CD4-positive, alpha-beta memory T cell (primary cell): ENCODE measurements at places on chromosomes 3 and 15. TPM values are rescaled to one million over a fixed set of nuclear protein-coding genes. Genes with fewer than 3 reads are reported as not detected.
A peak's percentile ranks its signal among the peaks of the same experiment; 100 is the strongest.

DNA sequence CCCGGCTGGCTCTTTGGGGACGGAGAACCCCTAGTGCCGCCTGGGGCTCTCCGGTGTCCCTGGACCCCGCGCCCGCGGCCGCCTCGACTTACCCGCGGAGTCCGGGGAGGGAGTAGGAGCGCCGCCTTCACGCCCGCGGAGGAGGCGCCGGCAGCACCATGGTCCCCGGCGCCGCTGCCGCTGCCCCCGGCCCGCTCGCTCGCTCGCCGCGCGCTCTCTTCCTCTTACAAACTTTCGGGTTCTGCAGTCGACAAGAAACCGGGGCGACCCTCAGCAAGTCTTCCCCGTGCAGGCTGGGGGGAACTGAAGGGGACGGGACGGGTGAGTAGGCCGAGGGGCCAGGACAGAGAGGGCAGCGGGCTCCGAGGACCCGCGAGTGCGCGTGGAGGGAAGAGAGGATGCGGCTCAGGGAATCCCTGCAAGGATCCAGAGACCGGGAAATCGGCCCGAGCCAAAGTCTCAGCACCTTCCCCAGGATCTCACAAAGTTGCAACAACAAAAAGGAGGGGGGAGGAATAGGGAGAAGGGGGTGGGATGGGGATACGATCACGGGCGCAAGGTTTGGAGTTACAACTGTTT lies 2.0 kb downstream of the FOXP1 start:
- no peaks in the 10 kb centered on the region for H3K36me3 ChIP-seq
- H3K27ac ChIP-seq: peak overlapping the region; percentile 31
- DNase-seq: peak; percentile 22
- H3K27me3 ChIP-seq: no peaks in the 10 kb centered on the region
- H3K4me3 ChIP-seq: peak overlapping the region; percentile 65

GRCh38 chr15:34011481-34011880 lies 27.5 kb downstream of the AVEN start:
- no peak for DNase-seq
- H3K4me1 ChIP-seq: no peaks in the 10 kb centered on the region
- H3K4me3 ChIP-seq: no peak overlapping the region
- no peak overlapping the region for H3K27ac ChIP-seq
- H3K36me3 ChIP-seq: no peaks in the 10 kb centered on the region

Gene ANKRD63
- polyA plus RNA-seq: not detected

GRCh38 chr3:128655531-128655930 lies 4.9 kb upstream of the RPN1 start:
- no peaks in the 10 kb centered on the region for H3K36me3 ChIP-seq
- no peak for DNase-seq
- no peak overlapping the region for H3K27ac ChIP-seq
- H3K27me3 ChIP-seq: no peaks in the 10 kb centered on the region

Gene CACNA2D2
- 0.24 TPM for polyA plus RNA-seq

DNA sequence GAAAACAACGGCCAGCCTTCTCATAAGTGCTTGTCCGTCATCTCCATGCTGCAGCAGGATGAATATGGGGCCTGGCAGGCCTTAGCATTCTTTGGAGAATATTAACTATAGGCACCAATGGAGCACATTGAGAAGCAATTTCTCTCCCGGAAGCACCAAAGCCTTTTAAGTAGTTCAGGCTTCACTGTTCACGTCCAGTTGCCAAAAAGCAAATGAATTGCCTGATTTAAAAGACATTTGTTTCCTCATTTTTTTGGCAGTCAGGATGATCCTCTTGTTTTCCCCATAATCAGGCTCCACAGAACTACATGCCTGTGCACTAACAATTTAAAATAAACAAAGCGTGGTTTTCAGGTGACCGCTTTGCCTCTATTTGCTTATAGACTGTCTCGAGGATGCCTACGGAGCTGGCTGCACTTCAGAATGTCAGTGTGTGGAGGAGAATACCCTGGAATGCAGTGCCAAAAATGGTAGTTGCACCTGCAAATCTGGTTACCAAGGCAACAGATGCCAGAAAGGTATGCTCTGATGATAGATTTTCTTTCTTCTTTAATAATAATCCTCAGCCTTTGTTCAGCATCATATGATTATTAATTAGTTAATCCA lies 725.2 kb upstream of the GOLIM4 start:
- DNase-seq: no peak
- H3K27ac ChIP-seq: no peak overlapping the region
- H3K4me1 ChIP-seq: no peaks in the 10 kb centered on the region
- no peak overlapping the region for H3K4me3 ChIP-seq
- H3K36me3 ChIP-seq: no peaks in the 10 kb centered on the region

Gene CYP1A2
- polyA plus RNA-seq: not detected

DNA sequence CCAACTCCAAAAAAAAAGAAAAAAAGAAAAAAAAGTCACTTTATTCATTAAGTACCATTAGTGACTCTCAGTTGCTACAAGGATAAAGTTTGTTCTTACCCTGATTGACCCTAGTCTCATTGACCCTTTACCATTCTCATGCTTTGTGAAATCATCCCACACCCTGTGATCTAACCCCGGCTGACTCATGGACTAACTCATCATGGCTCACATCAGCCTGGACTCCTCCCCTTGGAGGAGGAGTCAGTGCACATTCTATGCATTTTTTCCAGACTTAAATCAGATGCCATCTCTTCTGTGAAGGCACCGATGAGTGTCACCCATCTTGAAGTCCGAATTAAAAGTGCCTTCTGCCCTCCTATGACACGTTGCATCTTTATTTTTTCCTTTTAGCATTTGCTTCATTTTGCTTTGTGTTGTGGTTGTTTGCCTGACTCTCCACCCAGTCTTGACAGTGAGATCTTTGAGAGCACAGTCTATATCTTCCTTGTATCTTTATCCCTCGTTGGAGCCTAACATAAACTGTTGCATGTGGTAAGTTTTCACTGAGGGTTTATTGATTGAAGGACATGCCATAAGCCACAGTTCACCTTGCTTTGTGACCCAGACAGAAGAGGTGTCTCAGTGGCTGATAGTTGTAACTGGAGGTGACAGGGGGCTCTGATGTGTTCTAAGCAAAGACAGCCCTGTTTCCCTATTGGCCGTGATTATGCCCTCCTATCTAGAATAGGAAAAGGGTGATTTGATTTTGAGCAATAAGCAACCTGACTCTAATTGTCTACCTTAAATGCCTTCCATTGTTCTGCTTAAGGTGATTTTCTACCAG lies 72.1 kb downstream of the IL1RAP start:
- DNase-seq: no peak
- no peak overlapping the region for H3K27ac ChIP-seq
- H3K36me3 ChIP-seq: no peaks in the 10 kb centered on the region
- peaks cover 22% of the 10 kb centered on the region for H3K4me1 ChIP-seq
- no peaks in the 10 kb centered on the region for H3K27me3 ChIP-seq

Gene PLSCR5
- polyA plus RNA-seq: not detected

Gene FBLN2
- polyA plus RNA-seq: not detected

- H3K4me1 ChIP-seq: no peaks in the 10 kb centered on the region
- H3K27ac ChIP-seq: no peak overlapping the region
- no peak overlapping the region for H3K4me3 ChIP-seq
- H3K27me3 ChIP-seq: no peaks in the 10 kb centered on the region
- no peaks in the 10 kb centered on the region for H3K36me3 ChIP-seq
- DNase-seq: no peak
These were observed 183.3 kb upstream of the ZBTB20 start for GRCh38 chr3:115330430-115330829.

GRCh38 chr3:35562141-35562540 lies 77.2 kb upstream of the ARPP21 start:
- no peaks in the 10 kb centered on the region for H3K4me1 ChIP-seq
- no peaks in the 10 kb centered on the region for H3K27me3 ChIP-seq
- no peak overlapping the region for H3K4me3 ChIP-seq
- no peak overlapping the region for H3K27ac ChIP-seq
- no peaks in the 10 kb centered on the region for H3K36me3 ChIP-seq
- no peak for DNase-seq

Gene RARRES1
- polyA plus RNA-seq: not detected

Gene IGF2BP2
- polyA plus RNA-seq: not detected

Gene BCHE
- not detected for polyA plus RNA-seq

DNA sequence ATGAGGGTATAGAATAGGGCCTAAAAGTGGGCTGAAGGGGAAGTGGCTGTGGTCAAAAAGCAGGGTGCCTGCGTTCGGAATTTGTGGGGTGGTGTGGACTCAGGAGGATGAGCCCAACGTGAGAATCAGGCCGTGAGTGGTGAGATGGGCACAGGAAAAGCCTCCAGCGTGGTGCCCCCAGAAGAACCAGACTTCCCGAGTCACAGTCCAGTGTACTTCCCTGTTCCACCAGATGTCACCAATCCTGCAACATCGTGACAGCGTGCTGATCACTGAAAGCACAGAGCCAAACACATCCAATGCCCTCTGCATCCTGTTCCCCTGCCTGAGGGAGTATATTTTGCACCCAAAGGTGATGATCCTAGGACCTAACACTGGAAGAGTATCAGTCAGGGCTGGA lies 20.8 kb upstream of the ACAN start:
- no peak for DNase-seq
- H3K4me3 ChIP-seq: no peak overlapping the region
- no peak overlapping the region for H3K27ac ChIP-seq
- no peaks in the 10 kb centered on the region for H3K27me3 ChIP-seq
- no peaks in the 10 kb centered on the region for H3K36me3 ChIP-seq
- no peaks in the 10 kb centered on the region for H3K4me1 ChIP-seq

- H3K27me3 ChIP-seq: no peaks in the 10 kb centered on the region
- no peak overlapping the region for H3K27ac ChIP-seq
- H3K36me3 ChIP-seq: no peaks in the 10 kb centered on the region
- no peak for DNase-seq
These were observed 87.3 kb downstream of the SMAD6 start for GRCh38 chr15:66789029-66790025.

- H3K27me3 ChIP-seq: no peaks in the 10 kb centered on the region
- DNase-seq: no peak
- H3K4me3 ChIP-seq: no peak overlapping the region
- no peaks in the 10 kb centered on the region for H3K4me1 ChIP-seq
- no peak overlapping the region for H3K27ac ChIP-seq
- H3K36me3 ChIP-seq: no peaks in the 10 kb centered on the region
These were observed 28.0 kb upstream of the PLA2G4E start for GRCh38 chr15:42048821-42049200.

- DNase-seq: no peak
- H3K4me3 ChIP-seq: no peak overlapping the region
- no peaks in the 10 kb centered on the region for H3K4me1 ChIP-seq
- no peaks in the 10 kb centered on the region for H3K36me3 ChIP-seq
- H3K27ac ChIP-seq: no peak overlapping the region
These were observed 713.5 kb downstream of the GRM7 start for GRCh38 chr3:7574435-7574834.

- no peaks in the 10 kb centered on the region for H3K4me1 ChIP-seq
- H3K4me3 ChIP-seq: no peak overlapping the region
- DNase-seq: no peak
- no peaks in the 10 kb centered on the region for H3K36me3 ChIP-seq
- H3K27ac ChIP-seq: no peak overlapping the region
- no peaks in the 10 kb centered on the region for H3K27me3 ChIP-seq
These were observed 283.4 kb upstream of the VEPH1 start for GRCh38 chr3:157786618-157787017.

- H3K27me3 ChIP-seq: no peaks in the 10 kb centered on the region
- DNase-seq: no peak
- H3K36me3 ChIP-seq: no peaks in the 10 kb centered on the region
- no peak overlapping the region for H3K4me3 ChIP-seq
- H3K4me1 ChIP-seq: no peaks in the 10 kb centered on the region
These were observed 478.0 kb downstream of the GABRG3 start for GRCh38 chr15:27448986-27449385.

DNA sequence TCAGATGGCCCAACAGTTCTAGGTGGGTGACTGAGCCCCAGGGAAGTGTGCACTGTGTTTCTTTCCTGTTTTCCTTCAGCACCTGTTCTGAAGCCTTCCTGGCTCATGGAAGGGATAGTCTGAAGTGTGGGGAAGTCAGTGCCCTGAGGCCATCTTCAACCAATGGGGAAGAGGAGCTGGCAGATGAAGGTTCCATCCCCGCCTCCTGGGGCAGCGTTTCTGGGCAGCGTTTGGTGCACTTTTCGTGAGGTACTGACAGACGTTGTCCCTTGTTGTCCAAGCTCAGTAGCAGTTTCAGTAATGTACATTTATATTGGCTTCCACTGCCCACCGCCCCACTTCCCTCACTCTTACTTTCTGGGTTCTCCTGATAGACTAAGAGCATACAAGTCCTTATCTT lies 42.6 kb upstream of the SLC25A26 start:
- no peak for DNase-seq
- H3K4me3 ChIP-seq: no peak overlapping the region
- H3K4me1 ChIP-seq: no peaks in the 10 kb centered on the region
